Right lung (tissue), 10 donors: ENCODE measurements at places on chromosomes 1 and 21. TPM values are rescaled to one million over a fixed set of nuclear protein-coding genes. Genes with fewer than 3 reads are reported as not detected.

- no peak for DNase-seq
Observed at GRCh38 chr1:6314503-6314902, 53.6 kb upstream of the GPR153 start.

- no peak for DNase-seq
Observed at GRCh38 chr1:15882665-15883064, 35.2 kb downstream of the SPEN start.

Gene THEM5
- polyA plus RNA-seq, result 0.68 TPM

DNA sequence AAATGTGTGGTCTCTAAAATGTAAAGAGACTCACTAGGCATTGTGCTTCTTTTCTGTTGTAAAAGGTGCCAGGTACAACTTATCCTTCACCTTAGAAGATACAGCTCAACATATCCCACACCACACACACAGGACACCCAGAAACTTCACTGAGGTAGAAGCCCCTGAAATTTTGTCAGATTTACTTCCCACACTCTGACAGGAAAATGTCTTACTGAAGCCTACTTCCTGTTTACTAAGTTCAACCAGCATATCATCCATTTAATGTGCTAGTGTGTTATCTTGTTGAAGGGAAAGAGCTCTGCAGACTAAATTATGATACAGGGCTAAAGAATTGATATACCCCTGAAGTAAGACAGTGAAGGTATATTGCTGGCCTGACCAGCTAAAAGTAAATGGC is 39.9 kb upstream of the INSL5 start:
- no peak for DNase-seq

DNA sequence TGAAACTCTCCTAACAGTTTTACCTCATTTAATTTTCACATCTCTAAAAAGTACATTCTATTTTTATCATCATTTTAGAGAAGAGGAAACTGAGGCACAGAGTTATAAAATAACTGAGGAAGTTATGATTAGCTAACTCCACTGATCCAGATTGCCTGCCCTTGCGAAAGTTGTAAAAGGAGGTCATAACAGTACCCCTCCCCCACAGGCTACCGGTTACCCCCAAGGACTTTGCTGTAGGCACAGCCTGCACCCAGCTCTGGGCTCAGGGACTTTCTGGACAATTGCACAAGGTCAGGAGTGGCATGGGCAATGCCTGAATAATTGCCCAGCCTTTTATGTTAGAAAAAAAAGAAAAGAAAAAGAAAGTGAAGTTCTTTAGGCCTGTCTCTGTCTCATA is 22.7 kb downstream of the PIGM start:
- DNase-seq, result no peak

- DNase-seq, result no peak
Observed at GRCh38 chr1:4585216-4585615, 69.2 kb upstream of the AJAP1 start.

DNA sequence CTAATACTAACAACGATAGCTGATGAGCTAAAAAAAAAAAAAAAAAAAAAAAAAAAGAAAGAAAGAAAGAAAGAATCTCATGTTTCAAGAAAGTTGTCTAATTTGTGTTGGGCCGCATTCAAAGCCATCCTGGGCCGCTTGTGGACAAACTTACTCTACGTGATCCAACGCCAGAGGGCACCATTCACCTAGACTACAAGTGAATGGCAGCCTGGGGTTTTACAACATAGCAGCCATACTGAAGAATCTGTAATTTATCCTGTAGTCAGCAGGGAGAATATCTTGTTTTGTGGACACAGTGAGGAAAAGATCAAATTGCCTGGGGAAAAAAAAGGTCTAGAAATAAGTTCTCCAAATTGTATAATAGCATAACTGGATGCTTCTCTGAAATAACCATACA is 47.0 kb downstream of the CYP2J2 start:
- DNase-seq, result peak; percentile 56

DNA sequence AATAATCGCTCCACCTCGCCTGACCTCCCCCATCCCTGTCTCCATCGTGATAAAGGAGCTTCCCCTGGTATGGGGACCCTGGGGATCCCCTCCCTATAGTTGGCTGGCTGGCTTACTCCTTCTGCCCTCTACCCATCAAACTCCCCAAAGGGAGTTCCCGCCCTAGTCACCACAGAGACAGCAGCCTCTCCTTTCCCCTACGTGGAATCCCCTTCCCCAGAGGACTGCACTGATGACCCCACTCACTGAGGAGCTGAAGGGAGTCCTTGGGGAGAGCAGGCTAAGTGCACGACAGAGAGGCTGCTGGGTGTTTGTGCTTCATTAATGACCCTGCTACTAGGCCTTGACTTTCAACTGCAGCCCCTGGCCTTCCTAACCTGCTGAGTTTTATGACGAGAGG is 1.9 kb downstream of the CADM3 start:
- no peak for DNase-seq

DNA sequence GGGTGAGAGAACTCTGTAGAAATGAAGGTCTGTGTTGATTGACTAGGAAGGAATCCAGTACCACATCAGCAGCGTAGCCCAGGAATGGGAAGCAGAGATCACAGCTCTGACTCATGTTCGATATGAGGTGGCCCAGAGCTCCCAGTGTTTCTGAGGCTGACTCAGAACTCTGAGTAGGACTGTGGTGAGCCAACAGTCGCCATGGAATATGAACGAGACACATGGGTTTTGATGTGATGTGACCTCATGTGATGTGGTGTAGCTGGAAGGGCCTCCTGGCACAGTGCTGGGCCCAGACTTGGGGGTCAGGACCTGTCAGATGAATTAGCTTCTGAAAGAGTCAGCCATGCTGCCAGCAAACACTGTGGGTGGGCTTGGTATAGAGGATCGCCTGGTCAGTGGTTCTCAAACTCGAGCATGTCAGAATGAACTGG is 237.0 kb downstream of the MRPL39 start:
- DNase-seq, result peak; percentile 36

Gene ASTN1
- 2.5 TPM for polyA plus RNA-seq

Gene SHISAL2A
- 1.0 TPM for polyA plus RNA-seq

DNA sequence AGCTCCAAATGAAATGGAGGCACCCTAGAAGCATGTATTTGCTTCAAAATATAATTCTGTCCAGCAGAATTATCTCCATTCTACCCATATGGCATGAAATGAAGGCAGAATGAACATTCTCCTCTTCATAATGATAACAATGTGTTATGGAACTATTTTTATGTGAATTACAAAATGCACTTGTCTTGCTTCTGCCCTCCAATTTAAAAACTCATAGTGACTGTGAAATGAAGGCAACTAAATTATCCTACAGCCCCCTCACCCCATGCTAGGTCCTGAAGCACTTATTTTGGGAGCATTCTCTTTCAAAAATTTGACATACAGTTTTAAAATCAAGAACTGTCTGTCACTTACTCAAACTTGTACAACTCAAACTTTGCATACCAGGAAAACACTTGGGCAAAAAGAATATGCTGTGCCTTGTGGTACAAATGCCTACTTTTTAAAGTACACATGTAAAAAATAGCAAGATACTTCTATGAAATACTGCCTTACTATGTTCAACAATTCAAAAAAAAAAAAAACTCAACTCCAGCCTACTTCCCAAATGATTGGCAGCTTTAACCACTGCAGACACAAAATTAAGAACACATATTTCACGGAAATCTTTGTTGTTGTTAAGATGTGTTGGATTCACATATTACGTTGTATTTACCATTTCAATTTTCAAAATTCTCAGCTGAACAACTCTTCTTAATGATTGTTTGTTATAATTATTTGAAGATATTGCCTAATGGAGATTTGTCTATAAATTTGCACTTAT is 213.3 kb upstream of the NFIA start:
- DNase-seq, result no peak

DNA sequence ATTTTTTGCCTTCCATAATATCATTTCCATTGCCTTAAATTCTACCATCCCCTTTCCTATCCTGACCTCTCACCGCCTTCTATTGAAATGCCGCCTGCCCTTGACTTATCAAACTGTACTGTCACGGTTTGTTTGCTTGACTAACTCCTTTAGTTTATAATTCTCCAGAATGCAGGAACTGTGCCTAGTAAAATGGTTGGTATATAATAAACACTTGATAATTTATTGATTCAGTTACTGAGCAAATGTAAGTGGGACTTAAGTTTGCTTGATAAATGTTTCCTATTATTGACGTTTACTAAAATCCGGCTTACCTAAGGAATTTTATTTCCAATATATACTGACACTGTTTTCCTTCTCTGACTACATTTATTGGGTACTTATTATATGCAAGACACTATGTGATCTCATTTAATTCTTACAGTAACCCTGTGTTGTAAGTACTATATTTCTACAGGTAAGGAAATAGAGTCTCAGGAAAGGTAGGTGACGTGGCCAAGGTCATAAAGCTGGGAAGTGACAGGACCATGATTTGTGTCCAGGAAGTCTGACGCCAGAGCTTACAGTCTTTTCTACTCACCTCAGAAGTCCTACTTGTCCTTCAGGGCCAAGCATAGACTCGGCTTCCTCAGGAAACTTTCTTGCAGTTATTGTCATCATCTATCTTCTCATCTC is 35.7 kb downstream of the DPT start:
- DNase-seq, result no peak

Gene PEX10
- polyA plus RNA-seq, result 14.7 TPM

DNA sequence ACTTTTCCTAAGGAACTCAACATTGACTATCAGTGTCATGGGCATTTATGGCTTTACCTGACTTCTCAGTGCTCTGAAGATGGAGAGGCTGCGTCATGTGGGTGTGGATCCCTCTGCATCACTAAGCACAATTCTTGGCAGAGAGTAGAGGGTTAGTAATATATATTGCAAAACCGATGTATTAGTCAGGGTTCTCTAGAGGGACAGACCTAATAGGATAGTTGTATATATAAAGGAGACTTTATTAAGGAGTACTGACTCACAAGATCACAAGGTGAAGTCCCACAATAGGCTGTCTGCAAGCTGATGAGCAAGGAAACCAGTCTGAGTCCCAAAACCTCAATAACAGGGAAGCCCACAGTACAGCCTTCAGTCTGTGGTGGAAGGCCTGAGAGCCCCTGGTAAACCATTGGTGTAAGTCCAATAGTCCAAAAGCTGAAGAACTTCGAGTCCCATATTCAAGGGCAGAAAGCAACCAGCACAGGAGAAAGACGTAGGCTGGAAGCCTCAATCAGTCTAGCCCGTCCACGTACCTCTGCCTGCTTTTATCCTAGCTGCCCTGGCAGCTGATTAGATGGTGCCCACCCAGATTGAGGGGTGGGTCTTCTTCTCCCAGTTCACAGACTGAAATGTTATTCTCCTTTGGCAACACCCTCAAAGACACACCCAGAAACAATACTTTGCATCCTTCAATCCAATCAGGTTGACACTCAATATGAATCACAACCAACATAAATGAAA is 159.7 kb upstream of the NRIP1 start:
- no peak for DNase-seq

- peak; percentile 88 for DNase-seq
Observed at GRCh38 chr1:159945483-159946241, at the start of gene IGSF9. Gene IGSF9, minus strand, starts transcription at chr1:159945613. Its CDS starts 2,159 bp downstream, at chr1:159943454.

GRCh38 chr1:76501136-76501535 is 366.1 kb upstream of the ST6GALNAC5 start:
- DNase-seq, result no peak

Gene GJA5
- polyA plus RNA-seq, result 76.1 TPM
